Cortex of kidney (tissue), 1 donor: ENCODE measurements at places on chromosomes 11 and 22.

DNA sequence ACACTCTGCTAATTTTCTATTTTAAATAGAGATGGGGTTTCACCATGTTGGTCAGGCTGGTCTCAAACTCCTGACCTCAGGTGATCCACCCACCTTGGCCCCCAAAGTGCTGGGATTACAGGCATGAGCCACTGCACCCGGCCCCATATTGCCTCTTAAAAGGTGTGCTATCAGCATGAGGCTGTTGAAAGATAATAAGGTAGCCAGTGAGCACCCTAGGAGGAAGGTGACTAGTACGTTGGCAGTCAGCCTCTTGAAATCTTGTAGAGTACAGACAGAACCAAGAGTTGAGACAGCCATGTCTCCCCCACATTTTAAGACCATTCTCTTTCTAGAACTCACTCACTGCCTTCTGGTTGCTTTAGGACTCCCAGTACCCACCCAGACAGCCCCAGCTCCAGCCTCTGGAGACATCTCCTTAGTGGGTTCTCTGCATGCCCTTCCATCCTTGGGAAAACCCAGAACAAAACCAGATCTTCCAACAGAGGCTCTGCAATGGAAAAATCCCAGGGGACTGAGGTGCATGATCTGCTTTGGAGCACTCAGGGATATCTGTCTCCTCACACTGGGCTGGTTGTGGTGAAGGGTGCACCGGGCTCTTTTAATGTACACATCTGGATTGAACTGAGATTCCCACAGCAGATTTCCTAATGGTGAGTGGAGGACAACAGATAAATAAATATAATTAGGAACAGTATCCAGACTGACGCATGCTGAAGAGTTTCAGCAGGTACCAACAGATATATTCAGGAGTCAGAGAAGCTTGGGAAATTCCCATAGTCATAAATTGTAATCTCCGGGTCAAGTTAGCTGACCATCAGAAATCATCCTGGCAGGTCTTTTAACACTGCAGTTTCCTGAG, 49.4 kb downstream of the LRRC74B start:
- no peak for DNase-seq

DNA sequence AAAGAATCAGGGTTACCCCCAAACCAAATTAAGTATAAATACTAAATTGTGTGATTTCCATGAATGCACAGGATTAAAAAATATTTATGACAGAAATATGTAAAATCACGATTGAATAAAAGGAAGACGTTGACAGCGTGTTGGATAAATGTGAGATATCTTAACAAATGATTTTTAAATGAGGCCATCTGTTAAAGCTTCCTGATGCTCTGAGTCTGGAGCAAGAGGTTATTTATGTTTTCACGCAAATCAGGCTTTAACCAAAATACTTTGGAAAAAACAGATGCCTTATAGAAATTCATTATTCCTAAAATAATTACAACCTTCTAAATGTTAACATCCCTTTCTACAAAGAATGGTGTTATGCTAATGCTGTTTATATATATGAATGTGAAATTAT, 123.3 kb downstream of the PAX6 start:
- no peak for DNase-seq

GRCh38 chr11:130738611-130739010, 177.7 kb downstream of the SNX19 start:
- no peak for DNase-seq

DNA sequence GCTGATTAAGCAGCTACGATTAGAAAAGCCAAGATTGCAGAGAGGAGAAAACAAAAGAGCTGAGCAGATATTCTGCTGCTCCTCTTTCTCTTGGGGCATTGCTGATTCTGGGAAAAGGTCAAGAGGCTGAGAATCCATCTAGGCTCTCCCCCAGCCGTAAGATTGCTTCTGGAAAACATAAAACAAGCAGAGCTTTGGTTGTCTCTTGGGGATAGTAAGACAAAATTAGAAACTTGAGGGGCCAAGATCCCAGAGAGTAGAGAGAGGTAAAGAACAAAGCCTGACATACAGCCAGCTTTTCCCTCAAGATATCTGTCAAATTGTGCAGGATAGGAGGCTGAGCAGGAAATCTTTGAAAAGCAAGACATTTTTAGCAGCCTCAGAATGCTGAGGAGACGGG, 158.2 kb downstream of the TTC28 start:
- DNase-seq: no peak

- no peak for DNase-seq
Observed at GRCh38 chr22:40743768-40744167, 64.5 kb downstream of the MCHR1 start.

DNA sequence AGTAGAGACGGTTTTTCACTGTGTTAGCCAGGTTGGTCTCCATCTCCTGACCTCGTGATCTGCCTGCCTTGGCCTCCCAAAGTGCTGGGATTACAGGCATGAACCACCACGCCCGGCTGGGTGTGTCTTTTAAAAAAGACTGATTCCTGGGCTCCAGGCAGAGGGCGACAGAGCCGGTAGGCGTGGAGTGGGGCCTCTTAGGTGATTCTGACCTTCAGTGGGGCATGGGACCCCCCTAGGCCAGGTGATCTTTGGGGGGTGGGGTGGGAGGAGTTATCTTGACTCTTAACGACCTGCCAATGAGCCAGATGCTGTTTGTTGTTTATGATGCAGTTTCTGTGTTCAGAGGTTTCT, 12.9 kb upstream of the SORL1-AS1 start:
- no peak for DNase-seq

- DNase-seq: no peak
Observed at GRCh38 chr11:91823252-91823830, 401.3 kb upstream of the FAT3 start.

DNA sequence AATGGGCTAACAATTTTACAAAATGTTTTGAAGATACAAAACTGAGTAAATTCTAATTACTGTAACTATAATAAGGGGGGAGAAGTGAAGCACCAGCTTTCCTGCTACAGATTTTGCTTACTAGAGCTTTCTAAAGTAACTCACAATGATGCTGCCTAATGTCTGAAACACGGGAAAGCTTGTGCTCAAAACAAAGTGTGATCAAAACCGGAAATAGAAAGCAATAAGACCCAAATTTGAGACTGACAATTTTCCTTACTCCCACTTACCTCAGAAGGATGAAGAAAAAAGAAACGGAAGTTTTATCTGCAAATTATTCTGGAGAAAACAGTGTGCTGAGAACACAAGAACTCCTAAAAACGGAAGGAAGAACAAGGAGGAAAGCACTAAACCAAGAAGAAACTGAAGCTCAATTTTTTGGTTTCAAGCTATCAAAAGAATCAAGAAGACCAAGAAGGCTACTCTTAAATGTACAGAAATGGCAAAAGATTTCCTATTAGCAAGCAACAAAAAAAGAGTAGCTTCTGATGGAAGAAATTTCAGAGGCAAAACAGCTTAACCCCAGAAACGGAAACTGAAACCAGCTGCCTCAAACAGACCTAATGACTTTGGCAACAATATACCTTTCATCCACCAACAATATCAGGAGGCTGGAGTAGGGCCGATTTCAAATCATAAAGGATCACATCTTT, 33.4 kb downstream of the AMBRA1 start:
- no peak for DNase-seq

DNA sequence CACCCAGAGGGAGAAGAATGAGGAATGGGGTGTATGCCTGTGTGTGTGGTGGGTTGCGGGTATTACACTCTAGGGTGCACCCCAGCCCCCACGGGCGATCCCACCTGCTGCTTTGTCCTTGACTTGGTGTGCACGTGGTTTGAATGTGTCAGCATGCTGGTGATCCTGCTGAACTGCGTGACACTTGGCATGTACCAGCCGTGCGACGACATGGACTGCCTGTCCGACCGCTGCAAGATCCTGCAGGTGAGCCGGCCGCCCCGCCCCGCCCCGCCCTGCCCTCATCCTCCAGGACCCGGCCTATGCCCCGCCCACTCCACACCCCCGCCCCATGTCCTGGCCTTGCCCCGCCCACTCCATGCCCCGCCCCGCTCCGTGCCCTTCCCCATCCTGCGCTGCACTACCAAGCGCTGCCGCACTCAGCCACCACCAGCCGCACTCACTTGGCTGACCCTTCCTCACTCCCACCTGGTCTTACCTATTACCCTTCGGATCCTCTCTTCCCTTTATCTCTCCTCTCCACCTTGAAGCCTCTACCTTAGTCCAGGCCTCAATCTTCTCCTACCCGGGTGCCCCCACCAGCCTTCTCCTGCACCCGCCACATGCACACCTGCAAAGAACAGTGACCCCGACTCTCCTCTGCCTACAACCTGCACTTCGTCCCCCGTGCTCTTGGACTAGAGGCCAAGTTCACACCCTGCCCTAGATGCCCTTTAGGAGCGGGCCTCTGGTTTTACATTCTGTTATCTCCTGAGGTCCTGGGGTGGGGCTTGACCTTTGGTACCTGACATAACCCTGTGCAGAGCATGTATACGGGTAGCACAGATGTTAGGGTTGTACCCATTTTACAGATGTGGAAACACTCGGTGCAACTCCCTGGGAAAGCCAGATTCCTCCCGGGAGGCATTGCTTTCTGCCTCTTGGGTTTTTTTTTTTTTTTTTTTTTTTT, 27.7 kb downstream of the CACNA1I start:
- no peak for DNase-seq

DNA sequence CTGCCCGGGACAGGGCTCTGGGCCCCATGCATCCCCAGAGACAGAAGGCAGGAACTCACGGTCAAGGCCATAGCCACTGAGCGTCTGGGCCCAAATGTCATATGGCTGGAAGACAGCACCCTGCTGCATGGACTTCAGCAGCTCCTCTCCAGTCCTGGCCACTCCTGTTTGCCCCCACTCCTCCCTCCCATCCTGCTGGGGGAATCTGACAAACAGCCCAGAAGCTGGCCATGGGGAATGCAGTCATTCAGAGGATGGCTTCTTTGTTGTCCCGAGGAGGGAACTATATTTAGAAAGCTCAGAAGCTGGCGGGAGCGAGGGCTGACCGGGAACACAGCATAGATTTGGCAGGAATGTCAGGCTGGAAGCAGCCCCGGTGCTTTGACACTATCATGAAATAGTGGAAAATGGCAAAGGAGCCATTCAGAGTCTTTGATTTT, 35.0 kb downstream of the DKK3 start:
- DNase-seq: no peak

GRCh38 chr22:39825661-39826102, 67.9 kb downstream of the ENTHD1 start:
- DNase-seq: no peak

- no peak for DNase-seq
Observed at GRCh38 chr11:123654566-123655081, at the start of gene SCN3B. TSS of gene SCN3B (minus strand) at chr11:123654624. CDS start at chr11:123653801, 823 bp downstream.

GRCh38 chr11:69546735-69547370, 65.4 kb downstream of the LINC01488 start:
- no peak for DNase-seq

DNA sequence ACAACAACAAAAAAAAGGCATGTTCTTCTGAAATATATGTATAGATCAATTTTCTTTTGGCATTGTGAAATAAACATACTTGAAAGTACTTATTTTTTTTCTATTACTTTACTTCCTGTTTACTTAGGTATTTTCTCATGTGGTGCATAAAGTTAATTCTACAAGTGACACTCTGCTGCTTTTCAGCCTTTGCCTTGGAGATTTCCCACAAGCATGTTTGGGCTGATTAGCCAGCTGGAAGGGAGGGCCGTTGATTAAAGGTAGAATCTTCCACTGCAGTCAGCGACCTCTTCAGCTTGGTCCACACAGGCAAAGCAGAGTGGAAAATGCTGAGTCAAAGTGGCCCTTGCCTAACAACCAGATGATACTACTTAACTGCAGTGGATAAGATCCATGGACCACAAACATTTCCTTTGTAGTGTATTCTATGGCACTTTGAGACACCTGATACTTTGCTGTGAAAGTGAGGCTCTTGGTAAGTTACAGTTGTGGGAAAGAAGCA, 176.0 kb downstream of the ARHGAP42 start:
- no peak for DNase-seq

- DNase-seq: no peak
Observed at GRCh38 chr11:122733318-122733717, 77.8 kb downstream of the UBASH3B start.

DNA sequence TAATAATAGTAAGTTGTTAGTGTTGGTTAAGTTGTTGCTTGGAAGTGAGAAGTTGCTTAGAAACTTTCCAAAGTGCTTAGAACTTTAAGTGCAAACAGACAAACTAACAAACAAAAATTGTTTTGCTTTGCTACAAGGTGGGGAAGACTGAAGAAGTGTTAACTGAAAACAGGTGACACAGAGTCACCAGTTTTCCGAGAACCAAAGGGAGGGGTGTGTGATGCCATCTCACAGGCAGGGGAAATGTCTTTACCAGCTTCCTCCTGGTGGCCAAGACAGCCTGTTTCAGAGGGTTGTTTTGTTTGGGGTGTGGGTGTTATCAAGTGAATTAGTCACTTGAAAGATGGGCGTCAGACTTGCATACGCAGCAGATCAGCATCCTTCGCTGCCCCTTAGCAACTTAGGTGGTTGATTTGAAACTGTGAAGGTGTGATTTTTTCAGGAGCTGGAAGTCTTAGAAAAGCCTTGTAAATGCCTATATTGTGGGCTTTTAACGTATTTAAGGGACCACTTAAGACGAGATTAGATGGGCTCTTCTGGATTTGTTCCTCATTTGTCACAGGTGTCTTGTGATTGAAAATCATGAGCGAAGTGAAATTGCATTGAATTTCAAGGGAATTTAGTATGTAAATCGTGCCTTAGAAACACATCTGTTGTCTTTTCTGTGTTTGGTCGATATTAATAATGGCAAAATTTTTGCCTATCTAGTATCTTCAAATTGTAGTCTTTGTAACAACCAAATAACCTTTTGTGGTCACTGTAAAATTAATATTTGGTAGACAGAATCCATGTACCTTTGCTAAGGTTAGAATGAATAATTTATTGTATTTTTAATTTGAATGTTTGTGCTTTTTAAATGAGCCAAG, 2.7 kb downstream of the NEAT1 start:
- DNase-seq: no peak

GRCh38 chr11:38814670-38815069, 2216.6 kb upstream of the RAG2 start:
- no peak for DNase-seq

DNA sequence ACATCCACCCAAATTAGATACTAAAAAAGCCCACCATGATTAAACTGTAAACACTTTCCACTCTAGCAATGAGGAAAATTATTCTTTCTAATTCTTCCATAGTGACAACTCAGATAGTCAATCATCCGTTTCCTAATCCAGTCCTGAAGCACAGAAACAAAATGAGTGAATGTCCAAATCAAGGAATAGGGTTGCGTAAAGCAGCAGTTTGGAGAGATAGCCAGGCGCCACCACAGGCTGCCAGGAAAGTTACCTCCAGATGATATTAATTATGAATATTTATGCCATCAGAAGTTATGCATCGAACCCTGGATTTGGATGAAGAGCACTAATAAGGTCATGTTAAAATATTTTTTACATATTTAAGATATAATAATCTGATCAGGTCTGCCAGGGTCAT, 63.2 kb downstream of the ETS1 start:
- no peak for DNase-seq

DNA sequence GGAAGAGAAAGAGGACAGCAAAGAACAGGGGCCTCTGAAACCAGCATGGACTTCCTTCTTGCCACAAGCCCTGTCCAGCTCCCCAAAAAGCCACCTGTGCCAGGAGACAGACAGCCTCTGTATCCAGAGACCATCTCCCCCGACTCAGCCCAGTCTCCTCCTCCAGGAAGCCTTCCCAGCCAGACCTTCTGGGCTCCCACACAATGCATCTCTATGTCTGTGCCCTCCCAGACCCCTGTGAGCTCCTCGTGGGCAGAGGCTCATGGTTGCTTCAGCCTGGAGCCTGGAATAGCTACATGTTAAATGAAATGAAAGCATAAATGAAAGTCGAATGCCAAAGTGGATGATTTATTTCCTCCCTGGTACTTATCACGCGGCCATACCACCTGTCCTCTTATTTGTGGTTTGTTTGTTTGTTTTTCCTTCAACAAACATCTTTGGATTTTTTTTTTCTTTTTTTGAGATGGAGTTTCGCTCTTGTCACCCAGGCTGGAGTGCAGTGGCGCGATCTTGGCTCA, 7.3 kb upstream of the ARAP1 start:
- no peak for DNase-seq
